ENCODE measurements at places on chromosomes 3 and 15.

DNA sequence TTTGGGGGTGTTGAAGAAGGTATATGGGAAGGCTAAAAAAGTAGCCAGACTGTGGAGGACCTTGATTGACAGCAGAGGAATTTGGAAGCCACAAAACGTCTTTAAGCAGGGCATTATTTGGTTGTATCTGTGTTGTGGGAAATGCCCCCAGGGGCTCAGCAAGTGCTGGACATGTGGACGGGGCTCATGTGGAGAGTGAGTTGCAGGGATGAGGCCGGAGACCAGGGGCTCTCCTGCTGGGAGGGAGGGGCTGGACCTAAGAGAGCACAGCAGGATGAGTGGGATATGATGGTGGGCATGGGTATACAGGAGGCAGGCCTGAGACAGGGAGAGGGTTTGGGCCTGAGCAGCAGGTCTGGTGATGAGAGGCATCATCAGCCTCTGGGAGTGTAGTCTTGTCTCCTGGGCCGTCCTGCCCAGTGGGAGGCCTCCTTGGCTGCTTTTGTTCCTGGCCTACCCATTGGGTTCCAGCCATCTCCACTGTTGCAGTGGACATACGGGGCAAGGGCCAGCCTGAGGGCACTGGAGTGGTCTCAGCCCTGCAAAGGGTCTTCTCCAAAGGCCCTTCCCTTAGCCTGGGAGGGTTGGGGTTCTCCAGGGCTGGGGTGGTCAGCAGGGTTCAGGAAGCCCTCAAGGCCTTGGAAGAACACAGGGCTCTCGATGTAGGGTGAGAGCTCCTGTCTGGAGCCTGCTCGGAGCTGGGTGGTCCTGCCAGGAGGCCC is 27.5 kb downstream of the ACAD9 start:
- no peak for DNase-seq

DNA sequence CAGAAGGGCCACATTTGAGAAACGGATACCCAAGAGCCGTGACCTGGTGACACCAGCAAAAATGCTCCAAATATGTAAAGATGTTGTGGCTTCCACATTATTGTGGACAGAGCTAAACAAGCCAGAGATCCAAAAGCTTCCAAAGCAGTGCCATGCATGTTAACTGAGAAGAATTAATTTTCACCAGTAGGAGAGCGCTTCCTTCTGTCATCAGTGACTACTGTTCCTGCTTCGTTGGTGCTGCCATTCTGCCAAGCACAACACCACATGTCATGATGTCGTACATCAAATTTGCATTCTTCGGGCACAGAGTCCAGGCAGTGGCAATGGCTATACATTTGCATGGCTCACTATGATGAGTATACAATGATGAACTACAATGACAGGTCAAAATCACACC is 19.1 kb upstream of the CHST2 start:
- no peak for DNase-seq

DNA sequence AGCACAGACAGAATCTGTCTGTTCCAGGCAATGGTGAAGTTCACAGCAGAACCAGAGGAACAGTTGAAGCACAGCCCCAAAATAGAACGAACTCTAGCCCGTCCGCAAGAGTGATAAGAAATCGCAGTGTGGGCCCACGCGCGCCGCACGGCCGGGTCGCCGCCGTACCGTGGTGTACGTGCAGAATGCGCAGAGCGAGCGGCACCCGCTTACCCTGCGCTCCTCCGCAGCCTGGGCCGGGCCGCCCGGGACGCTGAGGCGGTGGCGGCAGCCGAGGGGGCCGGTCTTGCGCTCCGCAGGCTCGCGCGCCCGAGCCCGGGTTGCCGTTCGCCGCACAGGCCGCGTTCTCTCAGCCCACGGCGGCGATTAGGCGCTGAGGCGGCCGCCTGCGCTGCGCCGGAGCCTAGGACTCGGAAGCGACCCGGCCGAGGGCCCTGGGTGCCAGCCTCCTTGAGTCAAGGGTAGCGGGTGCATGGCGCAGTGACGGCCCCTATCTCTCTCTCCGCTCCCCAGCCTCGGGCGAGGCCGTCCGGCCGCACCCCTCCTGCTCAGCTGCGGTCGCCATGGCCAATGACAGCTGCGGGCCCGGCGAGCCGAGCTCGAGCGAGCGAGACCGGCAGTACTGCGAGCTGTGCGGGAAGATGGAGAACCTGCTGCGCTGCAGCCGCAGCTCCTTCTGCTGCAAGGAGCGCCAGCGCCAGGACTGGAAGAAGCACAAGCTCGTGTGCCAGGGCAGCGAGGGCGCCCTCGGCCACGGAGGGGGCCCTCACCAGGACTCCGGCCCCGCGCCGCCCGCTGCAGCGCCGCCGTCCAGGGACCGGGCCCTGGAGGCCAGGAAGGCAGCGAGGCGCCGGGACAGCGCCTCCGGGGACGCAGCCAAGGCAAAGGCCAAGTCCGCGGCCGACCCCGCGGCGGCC is 20.5 kb downstream of the WDR73 start:
- DNase-seq, result peak; percentile 90

DNA sequence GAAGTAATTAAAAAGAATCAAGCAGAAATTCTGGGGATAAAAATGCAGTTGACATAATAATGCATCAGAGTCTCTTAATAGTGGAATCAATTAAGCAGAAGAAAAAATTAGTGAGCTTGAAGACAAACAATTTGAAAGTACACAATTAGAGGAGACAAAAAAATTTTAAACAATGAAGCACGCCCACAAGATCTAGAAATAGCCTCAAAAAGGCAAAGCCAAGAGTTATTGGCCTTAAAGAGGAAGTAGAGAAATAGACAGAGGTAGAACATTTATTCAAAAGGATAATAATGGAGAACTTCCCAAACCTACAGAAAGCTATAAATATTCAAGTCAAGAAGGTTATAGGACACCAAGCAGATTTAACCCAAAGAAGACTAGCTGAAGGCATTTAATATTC is 113.3 kb downstream of the TBC1D2B start:
- DNase-seq, result no peak

- no peak for DNase-seq
Observed at GRCh38 chr15:41511899-41512369, 1.7 kb downstream of the LTK start.

DNA sequence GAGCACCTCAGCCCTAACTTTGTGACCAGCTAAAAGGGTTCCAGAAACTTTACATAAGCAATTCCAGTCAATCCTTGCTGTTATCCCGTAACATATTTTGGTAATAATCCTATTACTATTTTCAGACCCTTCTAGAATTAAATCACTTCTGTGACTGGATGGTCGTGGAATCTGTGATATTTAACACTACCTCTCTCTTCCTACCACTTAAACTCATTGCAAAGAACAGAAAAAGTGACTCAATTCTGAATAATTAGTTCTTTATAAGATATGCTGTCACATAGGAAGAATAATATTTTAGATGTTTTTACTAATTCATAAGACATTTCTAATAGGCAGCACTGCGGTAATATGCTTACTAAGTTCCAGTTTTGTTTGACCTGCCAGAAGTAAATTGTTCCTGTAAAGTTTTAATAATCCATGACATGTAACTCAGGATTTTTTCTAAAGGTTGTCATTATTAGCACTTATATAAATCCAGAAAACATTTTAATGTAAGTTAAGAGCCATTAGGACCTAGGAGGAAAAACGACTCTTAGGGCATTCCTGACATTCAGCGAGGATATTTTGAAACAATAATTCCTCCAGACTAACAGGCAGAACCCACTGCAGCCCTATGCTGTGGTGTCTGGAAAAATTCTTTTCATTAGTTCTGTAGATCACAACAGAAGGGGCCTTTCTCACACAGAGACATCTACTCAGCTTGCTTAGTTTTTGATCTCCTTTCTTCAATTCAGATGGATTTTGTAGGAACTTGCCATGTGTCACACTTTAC is 113.3 kb upstream of the MBNL1 start:
- DNase-seq, result no peak

- no peak for DNase-seq
Observed at GRCh38 chr3:21839176-21839575, 88.2 kb upstream of the ZNF385D start.

DNA sequence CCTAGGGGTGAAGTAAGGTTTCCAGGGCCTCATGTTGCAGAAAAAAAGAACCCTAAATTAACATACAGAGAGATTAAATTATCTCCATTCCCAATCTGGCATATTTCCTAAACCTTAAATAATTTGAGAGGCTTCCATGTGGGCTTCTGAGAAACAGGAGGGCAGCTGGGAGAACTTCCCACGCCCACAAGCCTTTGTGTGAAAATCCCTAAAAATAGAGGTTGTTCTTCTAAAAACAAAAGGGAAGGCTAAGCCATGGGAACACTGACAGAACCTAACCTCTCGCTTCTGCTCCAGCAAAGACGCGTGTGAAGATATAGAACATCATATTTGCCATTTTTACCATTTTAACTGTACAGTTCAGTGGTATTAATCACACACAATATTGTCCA is 812 bp upstream of the SLC12A8 start:
- no peak for DNase-seq

GRCh38 chr3:59069838-59070237 is 20.0 kb upstream of the CFAP20DC start:
- DNase-seq, result no peak

DNA sequence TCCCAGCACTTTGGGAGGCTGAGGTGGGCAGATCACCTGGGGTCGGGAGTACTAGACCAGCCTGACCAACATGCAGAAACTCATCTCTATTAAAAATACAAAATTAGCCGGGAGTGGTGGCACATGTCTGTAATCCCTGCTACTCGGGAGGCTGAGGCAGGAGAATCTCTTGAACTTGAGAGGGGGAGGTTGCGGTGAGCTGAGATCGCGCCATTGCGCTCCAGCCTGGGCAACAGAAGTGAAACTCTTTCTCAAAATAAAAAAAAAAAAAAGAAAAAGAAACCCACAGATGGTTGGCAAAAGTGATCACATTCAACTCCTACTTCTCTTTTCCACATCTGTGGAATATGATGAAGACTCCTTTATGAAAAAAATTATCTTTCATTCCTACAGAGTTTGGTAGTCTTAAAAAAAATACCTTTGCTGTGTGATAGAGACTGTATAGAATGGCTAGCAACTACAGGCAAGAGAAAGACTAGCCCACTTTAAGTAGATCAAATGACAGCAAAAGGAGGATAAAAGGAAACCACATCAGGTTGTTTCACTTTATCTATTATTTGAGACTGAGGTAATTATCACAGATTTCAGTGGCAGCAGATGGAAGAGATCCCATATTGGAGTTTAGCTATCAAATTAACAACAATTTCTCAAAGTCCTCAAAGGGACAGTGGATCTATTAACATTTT is 172.9 kb upstream of the TSPAN3 start:
- DNase-seq, result no peak

DNA sequence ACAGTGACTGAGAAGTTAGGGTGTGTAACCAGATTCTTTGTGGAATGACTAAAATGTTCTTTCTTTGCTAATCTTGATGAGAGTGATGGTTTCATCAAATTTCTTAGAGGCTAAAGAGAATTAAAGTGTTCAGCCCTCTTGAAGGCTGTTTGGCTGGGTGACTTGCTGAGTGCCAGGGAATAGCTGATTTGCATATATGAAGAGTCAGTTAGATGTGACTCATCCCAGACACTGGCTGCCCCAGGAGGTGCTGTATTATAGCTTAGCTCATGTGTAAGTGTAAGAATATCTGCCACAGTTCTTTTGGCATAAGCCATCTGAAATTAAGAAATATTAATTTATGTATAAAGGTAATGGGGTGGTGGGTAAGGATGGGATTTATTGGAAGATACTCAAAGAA is 535.1 kb downstream of the NLGN1 start:
- DNase-seq, result no peak

- no peak for DNase-seq
Observed at GRCh38 chr3:177596248-177596815, 399.1 kb upstream of the TBL1XR1 start.

GRCh38 chr3:114481113-114481512 is 187.3 kb downstream of the TIGIT start:
- DNase-seq, result no peak

DNA sequence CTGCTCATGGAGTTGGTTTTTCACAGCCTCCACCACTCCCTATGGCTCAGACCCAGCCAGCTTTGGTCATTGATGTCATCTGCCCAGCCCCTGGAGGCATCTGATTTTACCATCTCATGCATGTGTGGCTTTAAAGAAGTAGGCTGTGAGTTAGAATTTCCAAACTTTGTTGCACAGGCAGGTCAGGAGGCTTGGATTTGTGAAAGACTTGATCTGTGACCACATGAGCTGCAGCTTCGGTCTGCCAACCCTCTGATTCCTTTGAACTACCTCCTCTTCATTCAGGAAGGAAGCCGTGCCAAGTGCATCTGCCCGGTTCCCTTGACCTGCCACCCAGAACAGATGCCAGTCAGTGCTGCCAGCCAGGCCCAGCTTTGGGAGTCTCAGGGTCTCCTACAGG is 9.2 kb downstream of the CTXND1 start:
- DNase-seq, result no peak

- DNase-seq, result no peak
Observed at GRCh38 chr3:16073203-16073602, 101.3 kb upstream of the GALNT15 start.

DNA sequence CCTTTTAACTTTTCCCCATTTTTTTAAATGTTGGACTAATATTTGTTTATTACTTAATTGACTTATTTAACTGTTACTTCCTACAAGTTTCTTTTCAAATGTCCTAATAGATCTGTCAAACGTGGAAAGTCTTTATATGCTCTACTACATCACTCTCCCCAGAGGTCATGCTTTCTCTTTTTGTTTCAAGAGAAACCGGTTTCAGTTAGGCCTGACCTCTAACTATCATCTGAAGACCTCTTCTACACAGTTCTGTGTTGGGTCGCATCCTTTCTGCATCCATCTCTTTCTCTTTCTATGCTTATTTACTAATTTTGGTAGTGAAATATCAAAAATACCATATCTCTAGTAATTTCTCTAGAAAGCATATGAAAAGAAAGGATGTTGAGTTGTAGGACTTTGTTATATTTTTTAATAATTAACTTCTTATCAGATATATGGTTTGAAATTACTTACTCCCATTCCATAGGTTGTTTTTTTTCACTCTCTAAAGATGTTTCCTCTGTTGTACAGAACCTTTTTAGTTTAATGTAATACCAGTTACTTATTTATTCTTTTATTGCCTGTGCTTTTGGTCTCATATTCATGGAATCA is 781.2 kb upstream of the ARPP21 start:
- no peak for DNase-seq

DNA sequence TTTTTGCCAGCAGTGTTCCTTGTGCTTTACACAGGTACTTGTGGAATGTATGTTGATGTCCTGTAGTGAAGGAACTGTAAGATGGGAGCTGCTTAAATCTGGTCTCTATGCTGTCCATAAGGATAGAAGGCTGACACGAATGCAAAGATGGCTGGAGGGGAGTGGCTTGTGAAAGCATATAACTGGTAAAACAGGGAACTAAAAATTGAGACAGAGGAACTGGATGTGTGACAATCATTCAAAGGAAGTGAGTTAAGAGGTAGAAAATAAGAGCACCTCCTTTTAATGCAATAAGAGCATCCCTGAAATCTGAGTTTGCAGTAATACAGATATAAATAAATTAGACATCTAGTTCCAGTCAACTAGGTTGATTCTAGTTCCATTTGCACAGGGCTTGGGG is 35.2 kb downstream of the RNF13 start:
- DNase-seq, result no peak

DNA sequence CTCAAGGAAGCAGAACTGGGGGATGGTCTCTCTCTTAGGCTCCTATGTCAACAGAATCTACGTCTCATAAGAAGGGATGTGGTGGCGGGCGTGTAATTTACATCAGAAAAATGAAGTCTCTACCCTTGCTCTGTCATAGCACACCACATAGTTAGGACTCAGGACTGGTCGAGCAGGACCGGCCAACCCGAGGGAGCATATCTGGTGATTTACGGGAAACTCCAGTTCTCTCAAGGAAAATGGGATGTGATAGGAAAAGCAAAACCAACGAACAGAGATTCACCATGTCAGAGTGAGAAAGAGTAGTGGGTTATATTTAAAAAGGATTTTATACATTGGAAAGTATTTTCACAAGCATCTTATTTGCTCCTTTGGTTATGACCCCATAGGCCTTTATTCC is 54.7 kb downstream of the IGF2BP2 start:
- DNase-seq, result no peak

GRCh38 chr15:63718590-63719035 is 115.1 kb downstream of the HERC1 start:
- no peak for DNase-seq

Measured in aorta (tissue), 5 donors.